ENCODE measurements at places on chromosomes 11 and 22.

DNA sequence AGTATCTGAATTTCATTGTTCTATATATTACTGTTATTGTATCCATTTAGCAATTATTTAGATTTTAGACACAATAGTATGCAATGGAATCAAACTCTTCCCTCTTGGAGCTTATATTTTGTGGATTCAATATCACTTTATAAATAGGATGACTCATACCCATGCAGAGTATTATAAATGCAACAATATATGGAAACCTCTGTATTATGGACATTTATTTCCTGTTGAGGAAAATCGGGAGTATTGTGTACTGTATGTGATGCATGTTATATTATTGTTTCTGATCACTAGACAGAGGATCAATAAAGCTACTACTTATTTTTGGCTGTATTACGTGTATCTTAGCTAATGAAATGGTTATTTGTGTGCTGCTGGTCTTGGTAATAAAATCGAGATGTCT, 770 bp downstream of the METTL15 start:
- no peak for DNase-seq

GRCh38 chr22:50343541-50343935, 411 bp downstream of the PPP6R2 start:
- DNase-seq = no peak

DNA sequence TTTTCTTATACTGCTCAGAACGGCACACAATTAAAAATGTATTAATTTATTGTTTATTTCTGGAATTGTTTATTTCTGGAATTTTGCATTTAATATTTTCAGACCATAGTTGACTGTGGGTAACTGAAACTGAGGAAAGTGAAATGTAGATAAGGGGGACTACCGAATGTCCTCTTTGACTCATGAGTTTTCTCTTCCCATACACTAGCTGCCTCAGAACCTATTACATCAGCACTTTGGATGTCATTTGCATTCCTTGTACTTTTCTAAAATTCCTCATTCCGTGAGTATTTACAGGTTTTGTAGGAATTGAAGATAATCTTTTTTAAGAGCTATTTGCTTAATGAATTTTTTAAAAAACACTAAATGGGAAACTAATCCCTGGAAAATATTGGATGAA, 29.8 kb downstream of the ZC3H12C start:
- DNase-seq = no peak

DNA sequence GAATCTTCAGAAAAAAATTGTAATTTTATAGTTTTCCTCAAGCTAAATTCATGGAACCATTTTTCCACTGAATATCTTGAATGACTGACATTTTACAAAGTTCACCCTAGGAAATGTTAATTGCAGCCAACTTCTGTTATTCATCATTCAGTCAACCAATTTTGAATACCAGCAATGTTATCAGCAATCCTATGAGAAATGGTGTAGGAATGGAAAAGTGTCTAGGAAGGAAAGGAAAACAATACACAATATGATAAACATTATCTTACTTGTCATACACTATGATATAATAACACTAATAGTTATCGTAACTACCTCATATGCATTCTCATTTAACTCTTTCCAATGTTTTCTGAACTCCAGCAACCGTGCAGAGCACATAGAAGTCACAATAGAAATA, 790.5 kb upstream of the LRRC4C start:
- DNase-seq = no peak

- DNase-seq = no peak
These were observed 70.3 kb downstream of the TNRC6B start for GRCh38 chr22:40247976-40248375.

- DNase-seq = no peak
These were observed 169.0 kb upstream of the GRK3 start for GRCh38 chr22:25395468-25395867.

DNA sequence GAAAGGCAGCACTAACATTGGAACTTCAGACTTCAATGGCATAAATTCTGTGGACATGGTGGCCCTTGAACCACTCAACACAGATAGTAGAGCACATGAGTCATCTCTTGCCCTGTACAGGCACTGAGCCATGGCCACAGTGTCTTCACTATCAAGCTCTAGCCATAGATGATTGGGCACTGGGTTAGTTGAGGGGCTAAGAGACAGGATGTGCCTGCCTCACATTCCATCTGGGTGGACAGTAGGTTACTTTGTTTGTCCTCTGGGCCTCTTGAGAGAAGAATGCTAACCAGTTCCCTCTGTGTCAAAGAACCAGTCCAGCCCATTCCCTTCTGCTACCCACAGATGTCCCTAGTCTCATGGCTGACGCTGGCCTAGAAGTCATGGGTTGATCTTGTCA, 39.8 kb downstream of the OR6Q1 start:
- DNase-seq = no peak

DNA sequence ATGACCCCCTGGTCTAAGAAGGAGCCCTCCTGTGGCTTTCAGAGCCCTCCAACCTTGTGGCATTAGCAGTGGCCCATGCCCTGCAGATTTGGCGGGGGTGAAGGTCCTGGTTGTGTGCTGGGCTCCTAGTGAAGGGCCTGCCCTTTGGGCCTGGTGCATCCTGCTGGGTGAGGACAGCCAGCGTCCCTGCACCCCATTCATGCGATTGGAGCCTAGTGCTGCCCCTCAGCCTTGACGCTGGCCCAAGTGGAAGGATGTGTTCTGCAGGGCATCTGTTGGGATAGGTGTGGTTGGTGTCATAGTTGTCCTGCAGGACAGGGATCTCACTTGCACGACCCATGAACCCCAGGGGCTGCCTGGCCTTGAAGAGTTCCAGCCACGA, 28.1 kb upstream of the DGCR8 start:
- no peak for DNase-seq

- DNase-seq = no peak
These were observed 12.7 kb upstream of the CPT1A start for GRCh38 chr11:68854273-68854958.

- DNase-seq = no peak
These were observed 15.3 kb downstream of the CLPB start for GRCh38 chr11:72418834-72419560.

DNA sequence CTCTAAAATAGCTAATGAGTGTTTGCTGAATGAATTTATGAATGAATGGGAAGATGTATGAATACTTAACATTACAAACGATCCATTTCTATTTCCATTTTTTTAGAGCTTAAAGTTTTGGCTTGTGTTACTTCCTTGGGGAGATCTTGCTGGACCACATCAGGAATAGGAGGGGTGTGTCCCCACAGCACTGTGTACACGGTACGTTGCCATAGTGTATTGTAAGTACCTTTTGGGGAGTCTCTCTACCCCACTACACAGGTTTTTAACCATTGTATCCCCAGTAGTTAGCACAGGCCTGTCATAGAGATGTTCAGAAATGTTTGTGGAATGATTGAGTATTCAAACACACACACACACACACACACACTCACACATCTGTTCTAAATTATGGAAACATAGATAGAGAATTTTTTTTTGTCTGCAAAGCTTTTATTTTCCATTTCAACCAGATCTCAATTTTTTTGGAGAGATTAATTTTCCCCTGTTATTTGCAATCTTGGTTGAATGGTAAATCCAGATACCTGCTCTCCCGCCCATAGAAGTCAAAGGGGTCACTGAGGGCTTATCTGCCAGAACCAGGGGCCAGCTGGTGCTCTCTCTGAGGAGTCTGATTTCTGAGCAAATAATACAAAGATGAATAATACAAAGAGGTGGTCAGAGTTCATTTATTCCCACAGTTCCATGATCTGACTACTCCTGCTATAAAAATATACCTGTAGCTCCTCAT, 471.0 kb downstream of the INSC start:
- no peak for DNase-seq

DNA sequence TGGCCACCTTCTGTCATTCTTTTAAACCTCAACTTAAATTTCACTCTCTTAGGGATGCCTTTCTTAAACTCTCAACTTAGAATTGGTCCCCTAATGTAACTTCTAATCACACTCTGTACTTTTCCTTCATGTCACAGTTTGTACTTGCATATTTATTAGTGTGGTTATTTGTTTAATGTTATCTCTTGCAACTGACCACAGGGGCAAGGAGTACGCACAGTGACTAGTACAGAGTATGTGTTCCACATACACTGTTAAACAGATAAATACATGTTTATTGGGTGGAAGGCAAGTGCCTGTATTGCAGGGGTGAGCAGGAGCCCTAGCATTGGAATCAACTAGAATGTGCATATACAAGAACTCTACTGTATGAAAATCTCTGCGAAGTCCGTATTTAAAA, 554.0 kb downstream of the INSC start:
- no peak for DNase-seq

GRCh38 chr22:41217553-41218157, 12.5 kb downstream of the L3MBTL2 start:
- peak; percentile 71 for DNase-seq

- no peak for DNase-seq
These were observed 5.9 kb upstream of the OR52L1 start for GRCh38 chr11:5992604-5993251.

GRCh38 chr11:17668166-17668565, 51.2 kb upstream of the MYOD1 start:
- DNase-seq = no peak
